LNCaP clone FGC (cell line): ENCODE measurements at places on chromosomes 3 and 15.

- no peak for DNase-seq
Measured at GRCh38 chr3:30083315-30083714, 523.1 kb upstream of the TGFBR2 start.

- DNase-seq = no peak
Measured at GRCh38 chr15:98648654-98649471, 524 bp downstream of the IGF1R start.

DNA sequence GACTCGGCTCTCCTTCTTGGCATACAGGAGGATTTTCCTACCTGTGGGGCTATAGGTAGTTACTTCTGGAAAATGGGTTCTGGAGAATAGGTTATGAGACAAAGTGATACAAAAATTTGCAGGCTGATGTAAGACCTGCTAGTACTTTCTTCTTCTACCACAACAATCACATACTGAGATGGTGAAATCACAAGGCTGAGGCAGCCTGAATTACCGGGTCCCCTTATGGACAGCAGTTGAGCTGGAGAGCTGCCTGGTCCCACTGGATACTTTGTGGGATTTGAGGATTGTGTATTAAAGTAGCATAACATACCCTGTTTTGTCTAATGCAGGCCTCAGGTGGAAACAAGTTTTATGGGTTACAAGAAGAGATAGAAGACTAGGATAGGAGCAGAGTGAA lies 86.5 kb upstream of the FAM98B start:
- no peak for DNase-seq

DNA sequence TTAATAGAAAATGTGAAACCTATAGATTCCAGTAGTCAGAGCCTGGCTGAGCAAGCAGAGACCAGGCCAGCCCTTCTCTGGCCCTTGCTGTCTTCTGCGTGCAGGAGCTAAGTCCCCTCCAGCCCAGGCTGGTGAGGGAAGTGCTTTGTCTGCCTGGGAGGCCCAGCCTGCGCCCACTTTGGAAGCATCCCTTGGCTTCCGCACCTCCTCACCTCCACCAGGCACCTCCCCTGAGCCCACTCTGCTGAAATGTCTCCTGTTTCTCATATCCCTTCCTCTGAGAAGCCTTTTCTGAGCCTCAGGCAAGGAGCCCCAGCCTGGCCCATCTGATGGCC lies 45.3 kb downstream of the ALDH1L1 start:
- no peak for DNase-seq

DNA sequence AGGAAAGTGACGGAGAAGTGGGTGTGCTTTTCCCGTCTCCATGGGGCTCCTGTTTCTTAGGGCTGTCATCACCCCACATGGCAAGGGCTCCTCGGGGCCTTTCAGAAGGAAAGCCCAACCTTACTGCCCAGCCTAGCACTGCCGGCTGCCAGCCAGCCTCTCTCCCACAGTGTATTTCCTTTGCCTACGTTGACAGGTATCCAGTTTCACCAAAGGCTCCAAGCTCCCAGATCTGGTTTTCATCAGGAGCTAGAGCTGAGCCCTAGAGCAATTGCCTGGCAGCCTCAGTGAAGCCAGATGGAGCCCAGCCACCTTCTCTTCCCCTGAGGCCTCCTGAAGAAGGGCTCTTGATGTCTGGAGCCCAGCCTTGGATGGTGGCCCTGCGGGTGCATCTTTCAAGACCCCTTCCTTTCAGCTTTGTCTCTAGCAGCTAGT lies 20.2 kb downstream of the CRABP1 start:
- DNase-seq = no peak

DNA sequence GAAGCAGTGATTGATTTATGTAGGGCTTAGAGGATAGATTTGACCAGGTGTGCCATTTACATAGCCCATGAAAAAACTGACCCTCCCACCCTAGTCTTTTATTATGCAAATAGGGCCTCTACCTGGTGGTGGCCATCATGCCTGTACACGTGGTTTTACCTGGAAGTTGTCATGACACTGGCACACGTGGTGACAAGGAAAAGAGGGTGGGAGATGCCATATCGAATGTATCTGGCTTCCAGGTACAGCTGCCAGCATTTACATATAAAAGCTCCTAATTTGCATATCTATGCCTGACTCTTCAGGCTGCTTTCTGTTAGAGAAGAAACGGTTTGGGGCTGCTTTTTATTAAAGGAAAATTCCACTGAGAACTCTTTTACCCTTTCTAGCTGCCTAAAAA lies 35.0 kb upstream of the DNAJC13 start:
- DNase-seq = no peak

DNA sequence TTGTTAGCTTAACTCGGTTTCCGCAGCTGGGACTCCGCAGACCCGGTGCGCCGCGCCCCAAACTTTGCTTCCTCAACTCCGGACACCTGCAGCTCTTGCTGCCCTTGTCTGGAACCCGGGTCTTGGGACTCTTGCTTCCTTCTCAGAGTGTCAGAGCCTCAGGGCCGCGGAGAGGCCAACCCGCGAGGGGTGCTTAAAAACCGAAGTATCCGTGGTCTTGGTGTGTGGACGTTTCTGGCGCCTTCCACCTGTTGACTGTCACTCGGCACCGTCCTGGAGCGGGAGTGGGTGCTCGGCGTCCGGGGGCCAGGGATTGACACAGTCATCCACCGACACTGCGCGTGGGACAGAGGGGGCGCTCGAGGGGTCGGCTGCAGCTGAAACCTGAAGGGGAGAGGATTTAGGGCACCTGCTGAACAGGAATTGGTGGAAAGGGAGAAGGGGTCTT lies 386 bp downstream of the SQOR start:
- DNase-seq = no peak

GRCh38 chr3:13492976-13493866 lies 13.1 kb downstream of the HDAC11 start:
- no peak for DNase-seq

DNA sequence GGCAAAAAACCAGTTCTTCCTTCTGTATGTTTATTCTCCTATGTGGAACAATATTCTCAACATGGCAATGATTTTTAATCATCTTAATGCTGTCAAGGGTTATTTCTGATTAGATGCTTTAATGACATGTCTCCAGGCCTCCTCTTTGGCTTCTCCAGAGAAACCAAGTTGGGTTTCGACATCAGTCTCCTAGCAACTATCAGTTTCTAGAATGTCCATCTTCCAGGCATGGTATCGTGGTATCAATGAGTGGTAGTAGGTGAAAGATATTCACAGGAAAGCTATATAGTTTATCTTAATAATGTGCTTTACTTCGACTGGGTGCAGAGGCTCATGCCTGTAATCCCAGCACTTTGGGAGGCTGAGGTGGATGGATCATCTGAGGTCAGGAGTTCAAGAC lies 128.5 kb downstream of the C3orf70 start:
- DNase-seq = no peak

DNA sequence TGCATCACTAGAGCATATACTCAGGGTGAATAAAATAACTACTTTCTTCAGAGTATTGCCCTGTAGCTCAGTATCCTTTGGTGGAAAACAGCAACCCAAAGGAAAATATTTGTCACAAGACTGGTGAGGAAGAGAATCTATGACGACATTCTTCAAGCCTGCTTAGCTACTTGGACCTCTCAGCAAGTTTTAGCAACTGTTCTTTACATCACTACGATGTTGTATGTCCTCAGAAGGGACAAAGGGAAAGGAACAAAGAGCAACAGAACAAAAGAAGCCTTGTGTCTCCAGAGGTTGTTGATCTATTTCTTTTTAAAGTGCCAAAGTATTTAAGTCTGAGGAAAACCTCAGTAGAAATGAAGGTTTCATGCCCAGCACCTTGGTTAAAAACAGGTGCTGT lies 746.7 kb downstream of the NAALADL2 start:
- DNase-seq = no peak

- DNase-seq = no peak
Measured at GRCh38 chr3:126147932-126148683, 32.3 kb downstream of the ALDH1L1 start.

DNA sequence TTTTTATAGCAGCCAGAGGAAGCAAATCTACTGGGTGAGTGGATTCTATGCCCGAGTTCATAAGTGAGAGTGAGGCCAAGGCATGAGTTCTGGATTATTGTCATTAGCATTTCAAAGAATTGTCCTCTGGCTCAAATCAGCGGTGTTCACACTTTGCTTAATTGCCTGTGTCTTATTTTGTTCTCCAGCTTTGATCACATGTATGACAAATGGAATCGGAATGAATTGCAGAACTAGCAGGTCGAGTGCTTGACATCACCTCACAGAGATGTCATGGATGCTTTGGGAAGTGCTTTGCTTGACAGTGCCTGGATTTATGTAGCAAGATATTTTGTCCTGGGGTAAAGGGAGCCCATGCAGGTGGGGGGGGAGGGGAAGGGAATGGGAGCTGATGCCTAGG lies 68.0 kb downstream of the SH3GL3 start:
- no peak for DNase-seq

DNA sequence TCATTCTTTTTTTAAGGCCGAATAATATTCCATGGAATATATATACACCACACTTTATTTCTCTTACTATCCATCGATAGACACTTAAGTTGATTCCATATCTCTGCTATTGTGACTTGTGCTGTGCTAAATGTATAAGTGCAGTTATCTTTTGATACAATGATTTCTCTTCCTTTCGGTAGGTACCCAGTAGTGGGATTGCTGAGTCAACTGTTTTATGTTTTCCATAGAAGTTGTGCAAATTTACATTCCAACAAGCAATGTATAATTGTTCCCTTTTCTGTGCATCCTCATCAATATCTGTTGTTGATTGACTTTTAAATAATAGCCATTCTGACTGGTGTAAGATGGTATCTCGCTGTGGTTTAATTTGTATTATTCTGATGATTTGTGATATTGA lies 81.0 kb downstream of the STXBP5L start:
- DNase-seq = no peak

GRCh38 chr3:184186184-184186901 lies at the start of gene ABCF3:
TSS of gene ABCF3 (plus strand) at chr3:184186199. CDS start at chr3:184186208, 9 bp downstream.
- peak; percentile 13 for DNase-seq

- DNase-seq = no peak
Measured at GRCh38 chr15:68550004-68550403, 28.8 kb upstream of the CORO2B start.

- no peak for DNase-seq
Measured at GRCh38 chr15:93848490-93848889, 382.9 kb upstream of the MCTP2 start.

DNA sequence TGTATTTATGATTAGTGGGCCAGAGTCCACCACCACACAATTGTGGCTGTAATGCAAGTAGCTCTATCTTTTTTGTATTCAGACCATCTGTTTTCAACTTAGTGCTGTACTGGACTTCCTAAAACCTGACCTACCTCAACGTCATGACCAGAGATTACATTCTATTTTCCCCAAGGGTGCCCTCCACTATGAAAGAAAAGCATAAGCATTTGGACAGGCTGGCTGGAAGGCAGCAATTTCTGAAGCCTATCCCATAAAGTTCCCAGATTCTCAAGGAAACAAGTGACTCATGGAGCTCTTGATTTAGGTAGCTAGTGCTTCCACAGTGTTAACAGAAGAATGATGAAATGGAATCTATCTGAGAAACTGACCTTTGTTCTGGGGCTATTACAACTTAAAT lies 75.8 kb downstream of the COL8A1 start:
- DNase-seq = no peak

DNA sequence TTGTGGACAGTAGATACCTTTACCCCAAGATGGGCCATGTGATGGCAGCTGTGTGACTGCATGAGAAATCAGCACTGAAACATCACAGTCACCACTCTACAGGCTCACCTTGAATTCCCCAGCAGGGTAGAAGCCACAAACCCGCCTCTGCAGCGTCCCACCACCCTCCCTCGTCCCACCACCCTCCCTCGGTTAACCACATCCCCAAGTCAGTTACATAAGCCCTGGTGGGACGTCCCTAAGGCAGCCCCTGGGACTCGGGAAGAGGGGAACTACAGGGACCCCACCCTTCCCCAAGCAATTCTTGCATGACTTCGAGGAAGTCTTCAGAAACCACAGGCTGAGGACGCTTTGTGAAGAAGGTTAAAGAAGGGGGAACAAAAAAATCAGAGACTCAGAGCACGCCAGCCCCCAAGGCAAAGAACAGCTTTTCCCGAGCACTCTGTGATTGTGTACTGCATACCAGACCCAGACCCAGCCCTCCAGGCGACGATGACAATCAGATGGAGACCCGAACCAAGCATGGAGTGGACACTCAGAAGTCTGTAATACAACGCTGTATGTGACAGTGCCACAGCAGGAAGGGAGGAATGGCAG lies 60.5 kb downstream of the SH3BP5 start:
- no peak for DNase-seq

DNA sequence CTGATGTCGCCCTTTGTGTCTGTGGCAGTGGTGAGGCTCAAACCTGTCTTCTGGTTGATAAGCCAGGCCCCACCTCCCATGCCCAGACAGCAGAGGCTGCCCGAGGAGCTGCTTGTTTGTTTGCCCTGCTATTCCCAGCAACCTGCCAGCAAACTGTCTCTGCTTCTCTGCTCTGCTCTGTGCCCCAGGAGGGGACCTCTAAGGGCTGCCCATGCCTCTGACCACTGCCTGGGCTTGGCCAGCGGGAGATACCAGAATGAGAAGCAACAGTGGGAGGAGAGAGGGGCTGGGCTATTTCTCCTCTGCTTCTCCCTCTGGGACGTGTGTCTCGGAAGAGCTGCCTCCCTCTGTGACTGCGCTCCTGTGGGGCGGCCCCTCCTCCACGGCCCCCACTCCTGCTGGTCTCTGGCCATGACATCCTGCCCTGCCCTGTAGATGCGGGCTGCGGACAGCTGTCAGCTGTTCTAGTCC lies 213.1 kb downstream of the RPLP1 start:
- peak; percentile 4 for DNase-seq

DNA sequence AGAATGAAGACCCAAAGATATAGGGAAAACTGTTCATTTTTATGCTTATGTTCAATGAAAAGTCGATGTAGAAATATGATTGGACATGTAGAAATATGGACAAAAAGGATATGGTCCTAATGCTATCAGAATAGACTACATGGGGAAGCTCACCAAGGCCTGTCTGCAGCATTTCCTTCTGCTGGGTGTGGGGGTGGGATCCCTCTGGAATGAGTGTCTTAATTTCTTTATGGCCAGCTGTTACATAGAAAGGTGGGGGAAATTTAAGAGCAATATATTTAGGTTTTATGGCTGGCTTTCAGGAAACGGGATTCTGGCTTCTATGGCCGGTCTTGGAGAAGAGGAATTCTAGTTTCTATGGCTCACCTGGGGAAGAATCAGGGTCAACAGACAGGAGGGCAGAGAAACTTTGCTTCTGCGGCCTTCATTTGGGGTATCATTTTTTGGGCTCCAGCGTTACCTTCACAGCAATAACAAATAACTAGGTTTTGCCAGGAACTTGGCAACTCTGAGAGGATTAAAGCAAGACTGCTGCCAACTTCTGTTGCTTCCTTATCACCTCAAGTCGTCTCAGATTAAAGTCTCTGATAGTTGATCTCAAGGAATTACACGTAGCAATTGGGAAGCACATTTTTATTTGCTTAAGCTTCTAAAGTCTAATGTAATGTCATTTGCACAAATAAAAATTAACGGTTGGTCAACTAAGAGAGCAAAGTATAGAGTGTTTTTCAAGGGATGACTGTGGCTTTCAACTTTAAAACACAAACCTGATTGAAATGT lies 57.0 kb upstream of the GATM start:
- peak; percentile 94 for DNase-seq

DNA sequence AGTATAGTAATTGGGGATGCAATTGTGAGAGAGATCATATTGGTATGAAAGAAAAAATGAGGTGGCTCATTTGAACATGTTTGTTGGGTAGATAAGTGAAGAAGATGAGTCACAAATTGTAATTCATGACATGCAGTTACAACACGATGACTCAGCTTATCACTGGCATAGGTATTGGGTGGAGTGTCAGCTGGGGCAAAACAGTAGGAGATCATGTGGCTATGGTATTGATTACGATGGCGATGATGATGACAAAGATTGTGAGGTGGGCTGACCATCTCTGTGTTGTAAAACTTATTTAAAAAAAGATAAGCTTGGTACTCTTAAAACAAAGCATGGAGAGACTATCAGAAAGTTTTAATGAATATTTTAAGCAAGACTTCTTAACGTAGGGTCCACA lies 11.6 kb upstream of the DPH6 start:
- no peak for DNase-seq
